ENCODE measurements at places on chromosomes 7 and 10.

- DNase-seq, result no peak
These were observed 6.0 kb downstream of the SPRN start for GRCh38 chr10:133418289-133418993.

DNA sequence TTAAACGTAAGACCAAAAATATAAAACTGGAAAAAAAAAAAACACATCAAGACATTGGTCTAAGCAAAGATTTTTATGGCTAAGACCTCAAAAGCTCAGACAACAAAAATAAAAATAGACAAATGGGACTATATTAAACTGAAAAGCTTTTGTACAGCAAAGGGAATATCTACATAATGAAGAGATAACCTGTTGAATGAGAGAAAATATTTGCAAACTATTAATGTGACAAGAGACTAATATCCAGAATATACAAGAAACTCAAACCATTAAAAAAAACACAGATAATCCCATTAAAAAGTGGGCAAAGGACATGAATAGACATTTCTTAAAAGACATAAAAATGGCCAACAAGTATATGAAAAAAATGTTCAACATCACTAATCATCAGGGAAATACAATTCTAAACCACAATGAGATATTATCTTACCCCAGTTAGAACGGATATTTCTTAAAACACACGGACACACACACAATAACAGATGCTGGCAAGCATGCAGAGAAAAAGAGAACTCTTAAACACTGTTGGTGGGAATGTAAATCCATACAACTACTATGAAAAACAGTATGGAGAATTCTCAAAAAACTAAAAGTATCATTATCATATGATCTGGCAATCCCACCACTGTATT is 28.8 kb downstream of the CNOT4 start:
- no peak for DNase-seq

GRCh38 chr7:80145780-80146422 is 11.3 kb downstream of the GNAI1 start:
- DNase-seq, result no peak

DNA sequence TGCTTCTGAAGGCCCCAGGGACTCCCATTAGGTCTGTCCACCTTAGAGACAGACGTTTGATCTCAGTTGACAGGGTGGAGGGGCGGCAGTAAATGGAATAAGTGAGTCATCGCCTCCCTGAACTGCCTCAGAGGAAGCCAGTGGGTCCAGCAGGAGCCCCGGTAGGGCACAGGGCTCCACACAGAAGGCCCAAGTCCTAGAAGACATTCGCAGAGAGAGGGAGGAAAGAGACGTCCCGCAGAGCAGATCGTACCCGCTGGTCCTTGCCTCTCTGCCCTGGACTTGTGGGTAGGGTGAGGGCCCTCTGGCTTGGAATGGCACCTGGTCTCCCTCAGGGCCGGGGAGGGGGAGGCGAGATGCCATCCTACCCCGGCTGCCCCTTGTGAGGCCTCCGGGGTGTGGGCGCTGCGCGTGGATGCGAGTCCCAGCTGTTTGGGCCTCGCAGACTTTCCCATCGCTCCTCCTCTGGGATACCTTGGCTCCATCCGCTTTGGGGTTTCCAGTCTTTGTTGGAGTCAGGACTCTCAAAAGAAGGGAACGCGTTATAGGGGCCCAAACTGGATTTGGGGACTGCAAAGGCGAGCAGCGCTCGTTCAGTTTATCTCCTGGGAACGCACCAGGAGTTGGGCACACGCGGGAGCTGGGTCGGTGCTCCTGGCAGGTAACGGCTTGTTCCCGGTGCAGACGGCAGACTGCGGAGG is 5.1 kb downstream of the TLX1 start:
- DNase-seq, result no peak

- DNase-seq, result no peak
These were observed 35.3 kb upstream of the ZNF92 start for GRCh38 chr7:65338346-65338745.

GRCh38 chr10:53754596-53755250 is 982.1 kb upstream of the MBL2 start:
- DNase-seq, result no peak

DNA sequence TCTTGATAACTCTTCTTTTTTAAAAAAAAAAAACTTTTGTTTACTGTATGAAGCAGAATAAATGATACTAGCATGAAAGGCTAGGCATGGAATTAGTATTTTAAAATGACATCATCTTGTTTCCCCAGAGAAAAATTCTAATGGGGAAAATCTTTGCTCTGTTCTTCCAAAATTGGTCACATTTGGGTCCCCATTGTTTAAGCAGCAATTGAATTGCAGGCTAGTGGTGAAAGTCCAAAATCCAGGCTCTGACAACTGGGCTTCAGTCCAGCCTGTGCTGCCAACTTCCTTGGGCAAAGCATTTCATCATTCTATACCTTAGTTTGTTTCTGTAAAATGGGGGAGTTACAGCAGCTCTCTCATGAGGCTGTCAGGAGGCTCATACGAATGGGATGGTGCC is 726.4 kb downstream of the KCNMA1 start:
- DNase-seq, result no peak

All from NCI-H524 treated with DMSO at 0.1 percent for 48 hours (cell line).